Right cardiac atrium (tissue), 5 donors: ENCODE measurements at places on chromosomes 13 and 19. TPM values are rescaled to one million over a fixed set of nuclear protein-coding genes. Genes with fewer than 3 reads are reported as not detected.

Gene CAMSAP3
- 0.29 TPM for polyA plus RNA-seq

Gene PLIN5
- polyA plus RNA-seq = 33.9 TPM

Gene CLDND2
- 0.45 TPM for polyA plus RNA-seq

Gene YJEFN3
- polyA plus RNA-seq = 2.9 TPM

Gene EPS8L1
- polyA plus RNA-seq = 2.2 TPM

Gene ZNF418
- 9.7 TPM for polyA plus RNA-seq

Gene CLIP3
- polyA plus RNA-seq = 4.8 TPM

Gene DNAJC3
- polyA plus RNA-seq = 14.5 TPM

Gene ZNF709
- polyA plus RNA-seq = 1.3 TPM

Gene ENOX1
- polyA plus RNA-seq = 2.1 TPM

Gene ZNF550
- 3.1 TPM for polyA plus RNA-seq

Gene CCDC9
- 27.8 TPM for polyA plus RNA-seq

Gene TNFSF13B
- 1.4 TPM for polyA plus RNA-seq

Gene COX7A1
- 1,566 TPM for polyA plus RNA-seq

Gene KLK2
- not detected for polyA plus RNA-seq

Gene PCDH17
- polyA plus RNA-seq = 1.3 TPM

Gene JUND
- 233 TPM for polyA plus RNA-seq

Gene SMAD9
- polyA plus RNA-seq = 4.9 TPM

Gene ZFR2
- 0.86 TPM for polyA plus RNA-seq

Gene PIBF1
- 10.5 TPM for polyA plus RNA-seq

Gene MATK
- polyA plus RNA-seq = 0.36 TPM

Gene TEX101
- polyA plus RNA-seq = not detected

Gene JAK3
- 2.2 TPM for polyA plus RNA-seq

Gene TMEM145
- polyA plus RNA-seq = 0.41 TPM

Gene THSD8
- polyA plus RNA-seq = 2.5 TPM

Gene SLC44A2
- polyA plus RNA-seq = 70.1 TPM

Gene DLL3
- polyA plus RNA-seq = 0.07 TPM

Gene CFD
- 869 TPM for polyA plus RNA-seq

Gene GRK1
- polyA plus RNA-seq = 0.43 TPM

Gene OR4F17
- not detected for polyA plus RNA-seq

Gene NLRP4
- polyA plus RNA-seq = not detected

Gene SIGLEC8
- polyA plus RNA-seq = not detected

Gene MAB21L1
- polyA plus RNA-seq = 0.57 TPM

Gene ZNF17
- 3.6 TPM for polyA plus RNA-seq

Gene FFAR3
- polyA plus RNA-seq = 0.05 TPM

Gene ZNF431
- 6.2 TPM for polyA plus RNA-seq

Gene RASGRP4
- polyA plus RNA-seq = 0.81 TPM

Gene THAP8
- polyA plus RNA-seq = 6.6 TPM
